ENCODE measurements at places on chromosomes 13 and 19.

DNA sequence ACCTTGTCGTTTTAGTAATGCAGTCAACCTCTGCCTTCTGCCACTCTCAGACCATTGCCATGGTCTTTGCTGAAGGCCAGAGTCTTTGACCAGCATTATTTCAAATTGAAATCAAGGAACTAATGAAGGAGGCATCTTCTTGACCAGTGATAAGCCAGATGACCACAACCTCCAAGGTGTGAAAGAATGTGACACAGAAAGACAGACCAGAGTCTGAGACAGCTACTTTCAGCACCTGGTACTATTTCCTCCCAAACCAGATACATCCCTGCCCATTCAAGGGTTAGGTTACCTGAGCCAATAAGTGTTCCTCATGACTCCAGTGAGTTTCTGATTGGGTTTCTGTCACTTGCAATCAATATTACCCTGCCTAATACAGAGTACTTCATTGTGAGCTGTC is 20.3 kb upstream of the RNASEH2B start:
- DNase-seq = no peak

DNA sequence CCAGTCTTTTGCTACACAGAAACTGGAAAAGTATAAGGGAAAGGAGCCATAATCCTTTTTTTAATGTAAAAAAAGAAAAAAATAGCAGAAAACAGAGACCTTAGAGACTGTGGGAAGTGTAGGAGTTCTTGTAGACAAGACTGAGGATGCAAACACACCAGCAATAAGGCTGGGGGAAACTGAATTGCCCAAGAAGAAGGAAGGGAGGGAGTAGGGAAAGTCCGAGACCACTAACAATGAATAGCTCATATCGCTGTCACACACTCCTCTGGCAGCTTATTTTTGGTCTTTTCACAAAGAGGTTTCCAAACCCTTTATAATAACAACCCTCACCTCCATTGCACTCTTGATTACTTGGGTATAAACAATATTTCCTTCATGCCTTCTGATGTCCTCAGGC is 952.0 kb downstream of the SLITRK5 start:
- DNase-seq = no peak

GRCh38 chr13:99182439-99182838 is 18.2 kb upstream of the UBAC2 start:
- DNase-seq = no peak

DNA sequence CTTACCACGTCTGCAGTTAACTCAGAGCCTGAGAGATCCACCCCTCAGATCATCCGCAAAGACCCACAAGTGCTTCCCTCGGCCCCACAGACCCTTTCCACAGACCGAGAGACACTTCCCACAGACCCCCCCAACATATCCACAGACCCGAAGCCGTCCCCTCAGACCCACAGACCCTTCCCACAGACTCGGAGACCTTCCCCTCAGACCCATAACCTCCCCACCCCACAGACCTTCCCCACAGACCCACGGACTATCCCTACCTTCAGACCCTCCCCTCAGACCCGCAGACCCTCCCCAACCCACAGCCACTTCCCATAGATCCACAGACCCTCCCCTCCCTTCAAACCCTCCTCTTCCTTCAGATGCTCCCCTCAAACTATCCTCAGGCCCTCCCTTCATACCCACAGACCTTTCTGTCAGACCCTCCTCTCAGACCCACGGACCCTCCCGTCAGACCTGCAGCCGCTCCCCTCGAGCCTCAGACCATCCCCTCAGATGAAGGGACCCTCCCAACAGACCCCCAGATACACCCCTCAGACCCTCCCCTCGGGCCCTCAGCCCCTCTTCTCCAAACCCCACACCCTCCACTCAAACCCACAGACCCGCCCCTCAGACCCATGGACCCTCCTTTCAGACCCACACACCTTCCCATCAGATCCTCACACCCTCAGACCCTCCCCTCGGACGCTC is 20.1 kb upstream of the TFDP1 start:
- DNase-seq = no peak

GRCh38 chr13:79663435-79663834 is 182.5 kb downstream of the NDFIP2 start:
- no peak for DNase-seq

DNA sequence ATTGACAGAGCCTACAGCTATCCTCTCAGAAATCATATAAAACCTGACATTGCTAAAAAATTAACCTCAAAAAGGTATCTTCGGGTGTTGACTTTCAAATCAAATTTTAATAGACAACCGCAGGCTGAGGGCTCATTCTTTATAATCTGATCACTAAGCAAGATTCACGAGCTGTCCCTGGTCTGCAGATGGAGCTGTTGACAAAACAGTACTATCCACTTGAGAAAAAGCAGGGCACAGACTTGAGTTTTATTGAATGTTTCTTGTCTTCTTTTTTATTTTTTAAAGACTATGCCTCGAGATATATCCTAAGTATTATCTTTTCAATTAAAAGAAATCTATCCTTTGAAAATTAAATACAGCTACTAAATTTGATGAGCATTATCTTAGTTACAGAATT is 540.5 kb downstream of the PCDH9 start:
- DNase-seq = peak; percentile 16

GRCh38 chr13:97431171-97431764 is 2.7 kb upstream of the RAP2A start:
- DNase-seq = no peak

DNA sequence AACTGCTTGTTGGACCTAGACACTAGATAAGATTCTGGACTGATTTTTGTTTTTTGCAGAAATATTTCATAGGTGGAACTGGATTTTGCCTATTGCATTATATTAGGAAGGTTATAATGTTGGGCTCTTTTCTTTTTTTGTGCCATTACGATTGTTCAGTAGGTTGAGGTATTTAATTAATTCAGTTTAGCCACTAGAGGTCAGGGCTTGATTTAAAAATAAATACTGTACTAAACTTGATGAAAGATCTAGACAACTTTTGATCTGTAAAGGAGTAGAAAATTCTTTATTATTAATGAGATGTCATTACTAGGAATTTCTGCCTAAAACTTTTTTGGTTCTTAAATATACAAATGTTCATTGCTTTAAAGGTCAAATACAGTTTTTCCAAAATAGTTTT is 15.2 kb upstream of the SUPT20H start:
- peak; percentile 14 for DNase-seq

DNA sequence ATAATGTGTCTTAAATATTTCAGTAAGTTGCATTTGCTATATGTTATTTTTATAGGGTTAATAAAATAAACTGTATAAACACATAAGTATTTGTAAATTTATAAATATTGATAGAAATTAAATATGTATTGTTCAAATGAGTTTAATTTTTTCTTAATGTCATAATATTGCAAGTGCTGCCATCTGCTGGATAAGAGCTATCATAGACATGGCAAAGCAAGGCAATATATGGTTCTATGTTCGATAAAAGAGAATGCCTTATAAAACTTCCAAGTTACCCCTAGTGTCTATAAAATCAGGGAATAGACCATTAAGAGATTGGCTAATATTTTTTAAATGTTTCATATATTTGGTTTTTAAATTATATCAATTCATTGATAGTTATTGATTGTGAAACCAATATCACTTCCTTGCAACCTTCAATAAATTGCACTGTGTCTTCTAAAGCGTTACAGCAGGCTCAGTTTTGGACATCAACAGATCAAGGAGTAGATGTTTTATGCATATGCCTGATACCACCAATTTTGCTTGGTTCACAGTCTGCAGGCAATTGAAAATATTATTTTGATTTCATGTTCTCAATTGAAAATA is 29.0 kb upstream of the SLITRK6 start:
- peak; percentile 43 for DNase-seq

DNA sequence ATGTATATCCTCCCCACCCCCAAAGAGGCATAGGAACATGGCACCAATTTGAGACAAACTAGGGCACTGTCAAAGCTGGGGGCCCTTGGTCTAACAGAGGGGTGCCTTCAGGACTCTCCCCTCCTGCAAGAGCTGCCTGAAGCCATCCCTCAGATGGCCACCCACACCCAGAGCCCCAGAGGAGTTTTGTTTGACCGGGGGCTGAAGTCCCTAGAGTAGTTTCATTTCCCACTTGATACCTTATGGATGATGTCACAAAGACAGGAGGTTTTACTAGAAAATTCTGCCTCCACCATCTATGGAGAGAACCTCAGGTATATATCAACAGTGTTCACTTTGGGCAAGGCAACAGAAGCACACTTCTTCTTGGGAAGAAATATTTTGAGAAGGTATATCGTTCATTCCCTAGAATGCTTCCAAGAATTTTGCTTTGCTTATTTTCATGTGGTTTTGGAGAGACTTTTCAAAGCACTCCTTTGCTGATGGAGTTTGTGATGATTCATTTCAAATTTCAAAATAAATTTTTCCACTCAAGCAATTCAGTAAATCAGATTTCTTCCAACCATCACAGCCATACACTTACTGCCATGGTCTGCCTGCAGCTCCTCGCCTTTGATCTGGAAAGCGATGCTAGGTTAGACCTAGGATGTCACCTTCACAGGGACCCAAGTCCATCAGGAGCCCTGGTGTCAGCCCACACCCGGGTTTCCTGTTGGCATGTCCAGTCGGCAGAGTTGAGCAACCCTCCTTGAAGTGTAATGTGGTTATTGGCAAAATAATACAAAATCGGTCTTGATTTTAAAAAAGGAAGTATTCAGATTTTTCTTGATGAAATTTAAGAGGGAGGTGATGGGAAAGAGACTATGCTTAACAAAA is 207.0 kb downstream of the SHISA2 start:
- DNase-seq = no peak

GRCh38 chr19:49887665-49888509 is 8.8 kb downstream of the IL4I1 start:
- peak; percentile 62 for DNase-seq

GRCh38 chr13:52850396-52851136 is 2.1 kb upstream of the PCDH8 start:
- DNase-seq = peak; percentile 64

- DNase-seq = no peak
Measured at GRCh38 chr19:16867211-16867610, 21.6 kb upstream of the F2RL3 start.
